AG10803 (cell line): ENCODE measurements at places on chromosomes 4 and X.

DNA sequence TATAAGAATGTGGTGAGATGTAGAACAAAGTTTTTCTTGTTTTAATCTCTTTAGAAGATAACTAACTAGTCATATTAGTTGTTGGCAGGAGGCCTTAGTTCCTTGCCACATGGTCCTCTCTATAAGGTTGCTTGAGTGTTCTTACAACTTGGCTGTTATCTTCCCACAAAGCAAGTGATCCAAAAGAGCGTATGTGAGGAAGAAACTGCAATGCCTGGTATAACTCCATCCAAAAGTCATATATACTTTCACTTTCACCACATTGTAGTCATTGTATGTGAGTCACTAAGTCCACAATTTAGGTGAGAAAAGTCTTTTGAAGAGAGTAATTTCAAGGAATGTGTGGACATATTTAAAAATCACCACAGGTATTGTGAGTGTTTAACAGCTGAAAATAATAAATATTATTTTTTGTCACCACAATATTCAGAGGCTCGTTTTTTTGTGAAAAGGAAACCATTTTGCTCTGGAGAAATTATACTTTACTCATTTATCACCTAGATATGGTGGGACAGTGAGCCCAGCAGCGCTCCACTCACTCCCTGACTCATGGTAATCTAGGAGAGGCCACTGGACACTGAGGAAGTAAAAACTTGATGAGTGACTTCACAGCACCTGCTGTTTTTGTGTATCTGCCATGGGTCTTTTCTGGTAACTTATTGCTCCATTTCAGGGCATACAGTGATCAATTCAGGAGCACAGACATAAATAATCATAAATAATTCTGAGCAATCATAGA lies 369.4 kb upstream of the NDST3 start:
- no peak for DNase-seq

DNA sequence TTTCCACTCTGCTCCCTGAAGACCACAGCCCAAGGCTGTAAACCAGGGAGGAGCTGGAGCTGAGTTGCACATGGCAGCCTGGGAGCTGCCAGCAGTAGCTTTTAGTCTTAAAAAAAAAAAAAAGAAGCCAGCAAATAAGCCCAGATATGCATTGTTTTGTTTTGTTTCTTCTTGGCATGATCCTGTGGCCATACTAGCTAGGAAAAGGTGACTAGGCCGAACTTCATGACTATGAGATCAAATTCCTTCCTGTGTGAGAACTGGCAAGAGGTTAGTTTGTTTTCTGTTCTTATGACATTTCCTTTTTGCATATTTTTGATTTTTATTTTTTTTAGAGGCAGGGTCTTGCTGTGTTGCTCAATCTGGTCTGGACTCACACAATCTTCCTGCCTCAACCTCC lies 323.3 kb downstream of the DCTD start:
- DNase-seq: peak; percentile 26

GRCh38 chr4:147059064-147059731 lies 113.5 kb upstream of the TTC29 start:
- no peak for DNase-seq

DNA sequence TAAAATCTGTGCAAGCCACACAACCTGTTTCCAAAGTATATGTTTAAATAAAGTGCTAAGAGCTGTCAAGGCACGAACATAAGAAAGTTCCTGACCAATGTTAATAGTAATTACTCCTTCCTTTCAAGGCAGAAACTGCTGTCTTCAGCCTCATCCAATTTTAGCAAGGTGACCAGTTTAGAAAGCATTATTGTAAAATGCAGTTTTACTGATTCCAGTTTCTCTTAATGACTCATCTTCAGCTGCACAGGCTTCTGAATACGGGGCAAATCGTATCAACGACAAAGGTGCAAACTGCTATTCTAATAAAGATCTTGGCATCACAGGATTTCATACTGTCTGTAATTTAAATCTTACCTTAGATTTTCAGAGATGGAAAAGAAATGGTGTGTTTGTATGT lies 87.5 kb downstream of the PPP3CA start:
- no peak for DNase-seq

DNA sequence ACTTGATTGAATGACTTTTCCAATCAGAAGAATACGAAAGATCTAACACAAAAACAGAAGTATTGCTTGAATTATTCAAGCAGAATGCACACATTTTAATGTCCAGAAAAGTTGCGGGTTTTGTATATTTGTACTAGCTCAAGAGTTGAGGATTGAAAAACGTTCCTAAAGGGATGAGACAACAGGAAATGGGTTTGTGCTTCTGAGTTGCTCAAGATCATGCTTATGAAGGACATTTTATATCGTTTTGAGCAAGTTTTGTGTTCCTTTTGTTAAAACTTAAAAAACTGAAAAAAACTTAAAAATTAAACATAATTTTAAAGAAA lies 353 bp upstream of the SMIM10 start:
- DNase-seq: peak; percentile 46

DNA sequence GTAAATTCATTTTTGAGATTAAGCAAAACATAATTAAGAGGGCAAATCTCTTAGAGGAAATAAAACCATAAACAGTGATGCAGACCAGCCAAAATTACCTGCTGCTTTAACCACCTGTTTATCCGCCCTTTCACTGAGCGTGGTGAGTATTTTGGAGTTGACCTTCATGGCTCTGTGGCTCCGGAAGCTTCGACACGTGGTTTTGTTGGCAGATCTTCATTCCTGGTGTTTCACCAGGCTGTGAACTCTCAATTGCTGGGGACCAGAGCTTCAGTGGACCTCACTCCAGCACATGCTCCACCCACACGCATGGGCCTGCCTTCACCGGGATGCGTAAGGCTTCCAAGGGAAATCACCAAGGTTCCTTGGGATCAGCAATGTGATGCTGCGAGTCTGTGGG lies 83.8 kb downstream of the FHDC1 start:
- no peak for DNase-seq
